Prostate gland (tissue), 2 donors: ENCODE measurements at places on chromosomes 1 and 21.
A peak's percentile ranks its signal among the peaks of the same experiment; 100 is the strongest.

- H3K4me1 ChIP-seq: no peaks in the 10 kb centered on the region
- no peaks in the 10 kb centered on the region for H3K27me3 ChIP-seq
- no peak overlapping the region for H3K27ac ChIP-seq
- DNase-seq: no peak
Observed at GRCh38 chr1:223289621-223290020, 74.4 kb downstream of the SUSD4 start.

GRCh38 chr21:29163341-29164115 lies 33.1 kb downstream of the MAP3K7CL start:
- no peaks in the 10 kb centered on the region for H3K36me3 ChIP-seq
- H3K27me3 ChIP-seq: no peaks in the 10 kb centered on the region
- no peak overlapping the region for H3K27ac ChIP-seq
- no peaks in the 10 kb centered on the region for H3K4me1 ChIP-seq
- DNase-seq: no peak
- H3K4me3 ChIP-seq: no peak overlapping the region

DNA sequence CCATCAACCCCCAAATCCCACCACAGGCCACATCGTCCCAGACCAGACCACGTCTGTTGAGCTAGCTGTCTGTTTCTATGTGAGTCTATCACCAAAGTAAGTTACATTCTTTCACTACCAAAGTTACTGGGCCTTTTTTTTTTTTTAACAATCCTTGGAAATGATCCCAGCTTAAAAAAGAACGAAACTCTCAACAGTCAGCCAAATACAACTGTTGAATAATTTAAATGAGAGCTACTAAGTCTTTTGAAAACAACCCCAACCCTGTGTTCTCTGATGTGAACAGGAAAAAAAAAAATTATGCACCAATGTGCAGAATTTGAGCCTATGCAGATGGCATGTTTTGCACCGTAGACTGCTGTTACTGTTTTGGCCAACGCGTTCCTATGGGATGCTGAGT lies 134.0 kb upstream of the ETS2 start:
- no peaks in the 10 kb centered on the region for H3K4me1 ChIP-seq
- no peak for DNase-seq
- no peaks in the 10 kb centered on the region for H3K36me3 ChIP-seq
- no peak overlapping the region for H3K27ac ChIP-seq

- no peaks in the 10 kb centered on the region for H3K27me3 ChIP-seq
- H3K36me3 ChIP-seq: no peaks in the 10 kb centered on the region
- no peak overlapping the region for H3K27ac ChIP-seq
- DNase-seq: no peak
Observed at GRCh38 chr21:35565204-35565611, 495.1 kb downstream of the SETD4 start.

- H3K36me3 ChIP-seq: no peaks in the 10 kb centered on the region
- no peak overlapping the region for H3K4me3 ChIP-seq
- peaks cover 13% of the 10 kb centered on the region for H3K27me3 ChIP-seq
Observed at GRCh38 chr1:6456800-6457466, 9.0 kb downstream of the TNFRSF25 start.

- H3K27me3 ChIP-seq: no peaks in the 10 kb centered on the region
- DNase-seq: no peak
- H3K27ac ChIP-seq: no peak overlapping the region
- no peaks in the 10 kb centered on the region for H3K4me1 ChIP-seq
Observed at GRCh38 chr1:235898126-235898525, 31.4 kb upstream of the LYST start.

GRCh38 chr1:193435781-193436180 lies 249.4 kb upstream of the B3GALT2 start:
- DNase-seq: no peak
- H3K36me3 ChIP-seq: no peaks in the 10 kb centered on the region
- no peaks in the 10 kb centered on the region for H3K4me1 ChIP-seq
- no peaks in the 10 kb centered on the region for H3K27me3 ChIP-seq
- no peak overlapping the region for H3K4me3 ChIP-seq
- no peak overlapping the region for H3K27ac ChIP-seq

DNA sequence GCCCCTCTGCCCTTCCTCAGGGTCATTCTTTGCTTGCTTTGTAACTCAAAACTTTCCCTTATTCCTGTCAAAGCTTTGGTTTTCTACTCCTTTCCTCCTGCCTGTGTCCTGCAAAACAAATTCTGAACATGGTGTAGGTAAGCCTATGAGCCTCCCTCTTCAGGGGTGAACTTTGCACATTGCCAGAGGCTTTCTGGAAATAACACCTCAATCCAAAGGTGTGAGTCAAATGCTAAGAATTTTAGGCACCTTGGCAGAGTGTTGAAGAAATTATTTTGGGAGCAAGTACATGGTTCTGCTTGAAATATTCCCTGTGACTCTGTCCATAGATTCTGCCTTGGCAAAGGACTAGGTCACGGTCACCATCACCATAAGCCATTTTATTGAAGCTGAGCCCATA lies 70.0 kb downstream of the PAPPA2 start:
- no peaks in the 10 kb centered on the region for H3K36me3 ChIP-seq
- no peak for DNase-seq
- no peak overlapping the region for H3K27ac ChIP-seq
- H3K27me3 ChIP-seq: peaks cover 2% of the 10 kb centered on the region
- H3K4me3 ChIP-seq: no peak overlapping the region

DNA sequence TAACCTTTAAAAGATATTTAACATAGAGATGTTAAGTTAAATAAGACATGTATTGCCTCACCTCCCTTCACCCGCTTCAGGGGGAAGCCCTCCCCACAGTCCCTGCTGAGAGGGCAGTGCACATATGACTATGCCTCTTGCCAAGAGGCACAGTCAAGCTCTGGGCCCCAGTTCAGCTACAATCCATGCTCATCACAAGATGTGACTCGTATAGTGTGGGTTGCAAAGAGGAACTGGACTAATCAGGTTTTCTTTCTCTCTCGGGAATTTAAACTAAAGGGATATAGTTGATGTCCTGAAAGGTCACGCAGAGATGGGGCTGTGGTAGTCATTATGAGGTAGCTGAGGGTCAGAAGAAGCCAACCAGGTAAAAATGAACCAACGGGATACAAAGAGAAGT lies 35.6 kb downstream of the LYST start:
- no peaks in the 10 kb centered on the region for H3K27me3 ChIP-seq
- H3K27ac ChIP-seq: no peak overlapping the region
- no peaks in the 10 kb centered on the region for H3K36me3 ChIP-seq
- no peak overlapping the region for H3K4me3 ChIP-seq
- peaks cover 3% of the 10 kb centered on the region for H3K4me1 ChIP-seq

GRCh38 chr1:91884459-91885212 lies 1.3 kb downstream of the TGFBR3 start:
- no peaks in the 10 kb centered on the region for H3K27me3 ChIP-seq
- H3K4me1 ChIP-seq: no peaks in the 10 kb centered on the region
- H3K27ac ChIP-seq: peak overlapping the region; percentile 87
- no peaks in the 10 kb centered on the region for H3K36me3 ChIP-seq
- peak; percentile 13 for DNase-seq

- H3K4me3 ChIP-seq: no peak overlapping the region
- no peaks in the 10 kb centered on the region for H3K4me1 ChIP-seq
- no peaks in the 10 kb centered on the region for H3K36me3 ChIP-seq
- DNase-seq: no peak
Observed at GRCh38 chr1:59243550-59243949, 53.3 kb upstream of the FGGY start.

GRCh38 chr1:185398022-185398421 lies 81.0 kb upstream of the IVNS1ABP start:
- H3K4me1 ChIP-seq: no peaks in the 10 kb centered on the region
- no peaks in the 10 kb centered on the region for H3K36me3 ChIP-seq
- H3K4me3 ChIP-seq: no peak overlapping the region
- no peaks in the 10 kb centered on the region for H3K27me3 ChIP-seq
- no peak for DNase-seq

- no peaks in the 10 kb centered on the region for H3K27me3 ChIP-seq
- no peaks in the 10 kb centered on the region for H3K36me3 ChIP-seq
- H3K27ac ChIP-seq: no peak overlapping the region
- no peak overlapping the region for H3K4me3 ChIP-seq
- H3K4me1 ChIP-seq: no peaks in the 10 kb centered on the region
Observed at GRCh38 chr1:223531742-223532341, 133.7 kb downstream of the CAPN8 start.

DNA sequence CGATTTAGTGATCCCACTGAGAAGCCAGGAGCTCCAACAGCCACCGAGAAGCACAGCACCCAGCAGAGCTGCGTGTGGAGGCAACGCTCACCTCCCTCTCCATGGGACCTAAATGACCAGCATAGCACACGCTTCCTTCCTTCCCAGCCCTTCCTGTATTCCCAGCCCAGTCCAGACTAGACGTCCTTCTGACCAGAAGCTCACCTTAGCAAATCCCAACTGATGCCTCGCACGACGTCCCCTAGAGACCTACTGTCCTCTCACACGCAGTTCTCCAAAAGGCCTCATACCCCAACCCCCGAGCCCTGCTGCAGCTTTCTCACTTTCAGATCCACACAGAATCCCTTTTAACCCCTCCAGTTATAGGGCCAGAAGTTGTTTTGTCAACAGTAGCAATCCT lies 132.4 kb downstream of the SLC45A1 start:
- H3K27ac ChIP-seq: peak overlapping the region; percentile 78
- H3K27me3 ChIP-seq: no peaks in the 10 kb centered on the region
- H3K4me3 ChIP-seq: no peak overlapping the region
- H3K36me3 ChIP-seq: no peaks in the 10 kb centered on the region
- peaks cover 24% of the 10 kb centered on the region for H3K4me1 ChIP-seq

DNA sequence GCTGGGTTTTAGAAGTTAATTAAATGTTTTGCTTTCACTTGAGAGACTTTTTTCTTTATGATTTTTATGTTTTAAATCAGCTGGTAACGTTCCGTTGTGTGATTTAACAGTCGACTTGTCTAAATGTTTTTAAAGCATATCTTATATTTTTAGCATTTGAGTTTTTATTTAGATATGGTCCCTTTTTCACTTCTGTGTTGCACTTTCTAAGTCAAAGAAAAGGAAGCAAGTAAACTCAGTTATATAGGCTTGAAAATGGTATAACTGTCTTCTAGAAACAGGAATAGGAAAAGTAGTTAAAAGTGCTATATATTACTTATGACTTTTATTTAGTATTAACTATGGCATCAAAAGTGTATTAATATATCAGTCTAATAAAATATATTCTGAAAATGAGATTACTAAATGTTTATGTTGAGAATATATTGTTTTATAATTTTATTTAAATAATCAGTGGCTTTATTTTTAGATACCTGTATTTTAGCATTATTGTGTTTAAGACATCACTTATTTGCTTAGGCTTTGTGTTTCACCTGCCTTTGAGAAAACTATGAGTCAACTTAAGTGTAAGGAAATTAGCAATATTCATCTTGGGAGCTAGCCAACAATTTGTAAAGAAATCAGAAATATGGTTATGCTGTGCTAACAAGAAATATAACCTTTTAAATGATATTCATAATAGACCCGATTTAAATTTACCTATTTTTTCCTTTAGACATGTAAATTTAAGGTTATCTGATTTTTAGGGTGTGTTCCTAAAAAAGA lies 60.5 kb downstream of the RABGAP1L start:
- H3K4me1 ChIP-seq: no peaks in the 10 kb centered on the region
- no peak for DNase-seq
- no peak overlapping the region for H3K27ac ChIP-seq
- no peak overlapping the region for H3K4me3 ChIP-seq
- no peaks in the 10 kb centered on the region for H3K36me3 ChIP-seq

- no peak overlapping the region for H3K4me3 ChIP-seq
- H3K27ac ChIP-seq: peak overlapping the region; percentile 10
- H3K4me1 ChIP-seq: no peaks in the 10 kb centered on the region
- no peaks in the 10 kb centered on the region for H3K36me3 ChIP-seq
- no peak for DNase-seq
Observed at GRCh38 chr1:205709059-205709398, 28.7 kb upstream of the SLC45A3 start.

DNA sequence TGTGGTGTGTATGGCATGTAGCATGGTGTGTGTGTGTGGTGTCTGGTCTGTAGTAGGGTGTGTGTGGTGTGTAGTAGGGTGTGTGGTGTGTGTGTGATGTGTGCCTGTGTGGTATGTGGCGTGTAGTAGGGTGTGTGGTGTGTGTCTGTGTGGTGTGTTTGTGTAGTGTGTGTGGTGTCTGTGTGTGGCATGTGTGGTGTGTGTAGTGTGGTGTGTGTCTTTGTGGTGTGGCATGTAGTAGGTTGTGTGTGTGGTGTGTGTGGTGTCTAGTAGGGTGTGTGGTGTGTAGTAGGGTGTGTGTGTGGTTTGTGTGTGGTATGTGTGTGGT lies 85.5 kb downstream of the SYT2 start:
- H3K27me3 ChIP-seq: no peaks in the 10 kb centered on the region
- no peaks in the 10 kb centered on the region for H3K4me1 ChIP-seq
- no peak overlapping the region for H3K27ac ChIP-seq

GRCh38 chr1:8822373-8823294 lies 5.2 kb upstream of the RERE start:
- peaks cover 3% of the 10 kb centered on the region for H3K4me1 ChIP-seq
- H3K36me3 ChIP-seq: no peaks in the 10 kb centered on the region
- no peaks in the 10 kb centered on the region for H3K27me3 ChIP-seq
- peak overlapping the region; percentile 32 for H3K27ac ChIP-seq

GRCh38 chr1:48678710-48679505 lies 97.8 kb downstream of the BEND5 start:
- no peaks in the 10 kb centered on the region for H3K4me1 ChIP-seq
- no peak overlapping the region for H3K4me3 ChIP-seq
- no peaks in the 10 kb centered on the region for H3K27me3 ChIP-seq
- no peak overlapping the region for H3K27ac ChIP-seq

- H3K4me1 ChIP-seq: no peaks in the 10 kb centered on the region
- H3K27me3 ChIP-seq: no peaks in the 10 kb centered on the region
- no peaks in the 10 kb centered on the region for H3K36me3 ChIP-seq
- no peak overlapping the region for H3K4me3 ChIP-seq
- no peak for DNase-seq
Observed at GRCh38 chr21:32698286-32698685, 29.5 kb downstream of the SYNJ1 start.

- H3K4me3 ChIP-seq: no peak overlapping the region
- DNase-seq: no peak
- H3K36me3 ChIP-seq: no peaks in the 10 kb centered on the region
- peaks cover 6% of the 10 kb centered on the region for H3K4me1 ChIP-seq
Observed at GRCh38 chr1:27547220-27548116, 56.5 kb downstream of the AHDC1 start.

- no peaks in the 10 kb centered on the region for H3K27me3 ChIP-seq
- no peak overlapping the region for H3K4me3 ChIP-seq
- peaks cover 10% of the 10 kb centered on the region for H3K4me1 ChIP-seq
- H3K27ac ChIP-seq: no peak overlapping the region
- no peaks in the 10 kb centered on the region for H3K36me3 ChIP-seq
Observed at GRCh38 chr21:34728479-34728878, 59.7 kb downstream of the CLIC6 start.

DNA sequence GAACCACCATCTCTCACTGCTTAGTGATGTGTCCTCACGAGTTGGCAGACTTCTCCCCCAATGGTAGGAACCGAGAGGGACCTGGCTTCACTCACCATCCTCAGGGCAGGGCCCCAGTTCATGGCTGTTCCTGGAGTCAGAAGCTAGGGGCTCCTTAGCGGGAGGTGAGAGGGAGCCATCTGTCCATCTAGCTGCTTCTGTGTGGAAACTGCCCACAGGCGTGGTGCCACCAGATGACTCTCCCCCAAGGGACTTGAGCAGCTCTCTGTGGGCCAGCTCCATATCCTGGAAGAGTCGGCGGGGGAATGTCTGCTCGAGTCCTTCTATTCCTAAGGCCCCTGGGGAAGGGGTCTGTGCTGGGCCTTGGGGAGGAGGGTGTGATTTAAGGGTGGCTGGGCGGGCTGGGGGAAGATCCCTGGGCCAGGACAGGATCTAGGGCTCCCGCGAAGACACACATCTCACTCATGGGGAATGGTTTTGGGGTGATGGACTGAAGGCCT lies 16.3 kb downstream of the LRRC71 start:
- DNase-seq: no peak
- no peak overlapping the region for H3K4me3 ChIP-seq
- no peaks in the 10 kb centered on the region for H3K27me3 ChIP-seq
- no peaks in the 10 kb centered on the region for H3K4me1 ChIP-seq

- DNase-seq: no peak
- no peak overlapping the region for H3K4me3 ChIP-seq
- H3K36me3 ChIP-seq: no peaks in the 10 kb centered on the region
- no peak overlapping the region for H3K27ac ChIP-seq
- no peaks in the 10 kb centered on the region for H3K4me1 ChIP-seq
Observed at GRCh38 chr1:36555041-36555440, 72.3 kb upstream of the CSF3R start.
